Upper lobe of left lung (tissue), 6 donors: ENCODE measurements at places on chromosomes 11 and 22. TPM values are rescaled to one million over a fixed set of nuclear protein-coding genes. Genes with fewer than 3 reads are reported as not detected.

DNA sequence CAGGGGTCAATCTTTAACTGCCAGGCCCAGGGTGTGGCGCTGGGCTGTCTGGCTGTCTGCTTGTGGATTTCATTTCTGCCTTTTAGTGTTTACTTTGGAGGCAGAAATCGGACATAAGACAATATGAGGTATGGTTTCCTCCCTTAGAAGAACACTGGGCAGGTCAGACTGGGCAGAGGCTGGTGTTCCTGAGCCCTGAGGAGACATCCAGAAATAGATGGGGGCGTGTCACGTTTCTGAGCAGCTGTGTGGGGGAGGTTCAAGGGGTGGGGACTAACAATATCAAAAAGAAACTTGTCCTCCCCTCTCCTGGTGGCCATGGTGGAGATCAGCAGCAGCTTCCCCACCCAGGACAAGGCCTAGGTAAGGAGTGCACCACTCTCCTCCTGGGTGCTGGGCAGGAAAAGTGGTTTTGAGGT lies at the start of gene ART1:
Gene ART1, plus strand, starts transcription at position 312 of the 419 bp plus-strand sequence. CDS start 14,086 bp downstream, outside the sequence.
- DNase-seq, result no peak

GRCh38 chr11:131918663-131919062 lies 548.2 kb downstream of the NTM start:
- DNase-seq, result no peak

- DNase-seq, result peak; percentile 70
Measured at GRCh38 chr11:129458756-129459535, 83.3 kb downstream of the BARX2 start.

- DNase-seq, result peak; percentile 13
Measured at GRCh38 chr11:2464451-2465165, 19.8 kb downstream of the KCNQ1 start.

DNA sequence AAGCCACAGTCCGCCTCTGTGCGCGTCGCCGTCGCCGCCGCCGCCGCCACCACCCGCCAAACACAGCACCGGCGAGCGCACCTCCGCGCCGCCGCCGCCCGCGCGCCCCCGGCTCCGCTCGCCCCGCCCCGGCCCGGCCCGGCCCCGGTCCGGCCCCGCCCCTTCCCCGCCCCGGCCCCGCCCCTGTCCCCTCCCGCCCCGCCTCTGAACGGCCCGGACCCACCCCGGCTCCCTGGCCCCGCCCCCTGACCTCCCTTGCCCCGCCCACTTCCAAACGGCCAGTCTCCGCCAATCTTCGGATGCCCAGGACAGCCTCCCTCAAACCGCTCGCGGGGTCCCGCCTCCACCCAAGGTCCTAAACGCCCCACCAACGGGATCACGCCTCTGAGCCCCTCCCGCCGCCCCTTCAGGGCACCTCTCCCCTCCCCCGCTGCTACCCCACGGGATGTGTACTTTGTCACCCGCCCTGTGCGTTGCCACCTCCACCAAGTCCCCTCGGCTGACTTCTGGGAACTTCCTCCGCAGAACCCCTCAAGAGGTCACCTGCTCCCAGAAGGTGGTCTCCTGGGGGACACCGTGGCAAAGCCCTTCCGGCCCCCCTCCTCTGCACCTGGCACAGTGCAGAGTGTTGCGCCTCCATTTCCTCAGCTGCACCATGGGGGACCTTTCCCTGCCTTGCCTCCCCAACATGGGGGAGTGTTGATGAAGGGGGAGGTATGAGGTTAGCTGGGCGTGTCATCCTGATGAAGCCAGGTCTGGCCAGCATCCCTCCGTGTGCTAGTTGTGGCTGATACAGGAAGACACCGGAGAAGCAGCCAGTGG lies at the start of gene KIAA0930:
Gene KIAA0930, minus strand, starts transcription at position 85 of the 822 bp plus-strand sequence. CDS start 191 bp downstream, outside the sequence.
- peak; percentile 82 for DNase-seq

- DNase-seq, result no peak
Measured at GRCh38 chr11:40168414-40168813, 1291.0 kb downstream of the LRRC4C start.

The SCUBE1 gene
- total RNA-seq, result 26.9 TPM

GRCh38 chr22:25650833-25651232 lies 86.4 kb downstream of the GRK3 start:
- no peak for DNase-seq

DNA sequence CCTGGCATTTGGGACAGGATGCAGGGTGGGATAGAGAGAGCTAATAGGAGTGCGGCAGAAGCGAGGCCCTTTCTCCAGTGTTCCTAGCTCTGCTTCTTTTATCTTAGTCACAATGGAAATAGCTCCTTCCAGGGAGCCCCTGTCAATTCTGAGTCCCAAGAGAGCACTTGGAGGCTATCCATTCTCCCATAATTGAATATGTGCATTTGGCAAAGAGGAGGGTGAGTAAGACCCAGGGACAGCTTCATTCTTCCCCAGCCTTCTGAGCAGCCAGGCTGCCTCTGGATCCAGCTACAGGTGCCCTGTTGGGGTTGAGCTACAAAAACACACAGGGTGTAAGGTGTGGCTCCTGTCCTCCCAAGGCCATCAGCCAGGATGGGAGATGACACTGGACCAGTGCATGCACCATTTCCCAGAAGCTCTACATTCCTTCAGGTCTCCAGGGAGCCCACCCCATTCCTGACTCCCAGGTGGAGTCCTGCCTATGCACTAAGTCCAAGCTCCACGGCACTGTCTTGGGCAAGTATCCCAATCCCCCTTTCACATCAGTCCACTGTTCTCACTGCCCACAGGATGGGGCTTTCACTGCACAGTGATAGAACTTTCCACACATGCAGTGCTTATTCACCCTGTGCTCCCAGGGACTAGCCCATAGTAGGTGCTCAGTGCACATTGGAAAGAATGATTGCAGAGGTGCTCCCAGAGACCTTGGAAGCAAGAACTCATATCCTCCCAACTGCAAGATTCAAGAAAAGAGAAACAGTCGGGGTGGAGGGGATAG lies 6.2 kb downstream of the MS4A10 start:
- DNase-seq, result no peak

DNA sequence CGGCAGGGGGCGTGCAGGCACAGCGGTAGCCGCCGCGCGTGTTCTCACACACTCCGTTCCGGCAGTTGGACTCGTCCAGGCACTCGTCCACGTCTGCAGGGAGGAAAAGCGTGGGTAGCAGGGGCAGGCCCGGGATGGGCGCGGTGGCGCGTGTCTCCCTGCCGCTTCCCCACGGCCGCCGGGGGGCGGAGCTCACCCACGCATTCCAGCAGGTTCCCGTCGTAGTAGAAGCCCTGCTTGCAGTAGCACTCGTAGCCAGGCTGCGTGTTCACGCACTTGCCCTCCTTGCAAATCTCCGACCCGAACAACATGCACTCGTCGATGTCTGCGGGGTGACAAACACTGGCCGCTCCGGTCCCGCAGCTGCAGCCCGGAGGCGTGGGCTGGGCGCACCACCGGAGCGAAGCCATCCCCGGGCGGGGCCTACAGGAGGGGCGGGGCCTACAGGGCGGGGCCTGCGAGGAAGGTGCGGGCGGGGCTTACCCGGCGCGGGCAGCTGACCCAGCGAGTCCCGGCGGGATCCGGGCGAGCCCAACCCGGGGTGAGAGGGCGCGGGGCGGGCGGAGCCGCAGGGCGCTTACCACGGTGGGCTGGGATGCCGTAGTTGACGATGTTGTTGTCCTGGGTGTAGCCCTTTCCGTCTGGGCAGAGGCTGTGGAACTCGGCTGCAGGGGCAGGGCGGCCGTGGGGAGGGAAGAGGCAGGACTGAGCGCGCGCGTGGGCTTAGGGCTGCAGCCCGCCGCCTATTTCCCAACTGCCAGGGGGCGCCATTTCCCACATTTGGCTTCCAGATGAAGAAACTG lies 15.6 kb downstream of the SCYL1 start:
- peak; percentile 99 for DNase-seq

The EIF1AD gene
- total RNA-seq, result 36.7 TPM
